ENCODE measurements at places on chromosomes 7 and 10. TPM values are rescaled to one million over a fixed set of nuclear protein-coding genes. Genes with fewer than 3 reads are reported as not detected.

- no peak for DNase-seq
Observed at GRCh38 chr10:111079241-111079760, 2.5 kb downstream of the ADRA2A start.

DNA sequence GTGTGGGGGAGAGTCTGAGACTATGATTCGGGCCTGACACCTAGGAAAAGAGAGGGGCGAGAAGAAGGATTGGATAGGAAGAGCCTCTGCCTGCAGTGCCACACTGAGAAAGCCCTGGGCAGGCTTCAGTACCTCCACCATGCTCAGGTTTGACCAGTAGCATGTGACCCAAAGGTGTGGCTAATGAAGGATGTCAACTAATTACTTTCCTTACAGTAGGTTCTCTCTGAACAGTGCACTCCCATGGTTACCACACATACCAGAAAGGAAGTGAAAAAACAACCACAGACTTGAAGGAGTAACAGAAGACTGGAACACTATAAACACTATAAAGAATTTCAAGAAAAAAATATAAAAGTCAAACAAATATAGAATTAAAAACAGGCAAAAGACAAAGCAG lies 46.2 kb downstream of the SEM1 start:
- no peak for DNase-seq

DNA sequence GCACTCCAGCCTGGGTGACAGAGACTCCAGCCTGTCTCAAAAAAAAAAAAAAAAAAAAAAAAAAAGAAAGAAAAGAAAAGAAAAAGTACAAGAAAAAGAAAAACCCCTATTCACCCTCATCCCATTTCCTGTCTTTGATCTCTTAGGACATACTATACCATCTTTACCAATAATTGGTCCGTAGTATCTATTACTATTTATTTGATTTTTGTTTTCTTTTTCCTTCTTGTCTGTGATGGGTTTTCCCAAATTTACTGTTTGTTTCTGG lies 41.6 kb downstream of the PDIA4 start:
- no peak for DNase-seq

DNA sequence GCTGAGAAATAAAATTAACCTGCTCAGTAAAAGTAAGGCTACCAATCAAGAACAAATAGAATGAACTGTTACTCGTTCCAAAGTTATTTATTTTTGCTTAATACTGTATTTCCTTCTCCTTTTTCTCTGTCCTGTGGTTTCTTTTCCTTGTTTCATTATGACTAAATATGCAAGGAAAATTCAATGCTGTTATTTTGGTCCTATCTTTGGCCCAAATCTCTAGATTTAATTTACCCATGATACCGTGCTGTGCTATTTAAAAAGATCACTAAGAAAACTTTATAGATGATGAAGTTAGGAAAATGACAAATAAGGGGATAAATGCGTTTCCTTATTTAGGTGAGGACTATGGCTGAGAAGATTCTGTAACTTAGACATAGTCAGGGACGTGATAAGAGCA lies 45.3 kb upstream of the FAM133B start:
- no peak for DNase-seq

- no peak for DNase-seq
Observed at GRCh38 chr7:134546955-134547354, 2.0 kb upstream of the AKR1B15 start.

DNA sequence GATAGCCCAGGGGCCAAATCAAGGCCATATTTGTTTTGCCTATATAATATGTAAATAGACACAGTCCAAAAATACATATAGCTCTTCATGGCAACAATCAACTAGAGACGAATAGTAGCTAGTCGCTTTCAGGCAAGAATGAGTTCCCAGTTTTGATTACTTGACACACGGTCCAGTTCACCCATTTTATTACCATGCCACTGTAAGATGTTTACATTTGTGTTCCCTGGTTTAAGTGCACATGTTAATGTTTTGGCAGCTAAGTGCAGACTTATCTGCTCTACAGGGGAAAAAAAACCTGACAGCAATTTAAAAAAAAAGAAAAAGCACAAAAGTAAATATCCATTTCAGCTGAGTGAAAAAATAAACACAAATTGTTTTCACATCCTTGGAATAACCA lies 213.1 kb downstream of the TPK1 start:
- DNase-seq, result no peak

DNA sequence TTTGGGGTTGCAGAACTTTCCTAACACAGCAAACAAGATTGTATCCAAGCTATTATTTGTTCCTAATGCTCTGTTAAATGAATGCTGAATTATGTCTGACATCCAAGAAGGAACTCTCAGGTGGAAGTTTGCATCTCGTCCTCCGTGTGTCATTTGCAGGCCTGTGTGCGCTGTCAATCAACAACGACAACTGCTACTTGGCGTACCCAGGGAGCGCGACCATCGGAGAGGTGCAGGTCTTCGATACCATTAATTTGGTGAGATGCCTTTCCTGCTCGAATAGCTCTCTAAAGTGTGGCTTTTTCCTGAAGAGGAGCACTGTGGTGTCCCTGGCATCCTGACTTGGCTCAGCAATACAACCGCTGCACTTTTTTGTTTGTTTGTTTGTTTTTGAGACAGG lies 26.9 kb downstream of the WIPI2 start:
- no peak for DNase-seq

- DNase-seq, result no peak
Observed at GRCh38 chr7:98509836-98510235, 107.2 kb upstream of the NPTX2 start.

- DNase-seq, result no peak
Observed at GRCh38 chr10:48611133-48611532, 6.3 kb upstream of the ARHGAP22 start.

- no peak for DNase-seq
Observed at GRCh38 chr10:120115959-120116358, 223.4 kb downstream of the SEC23IP start.

- no peak for DNase-seq
Observed at GRCh38 chr7:107593025-107593410, 13.0 kb downstream of the BCAP29 start.

DNA sequence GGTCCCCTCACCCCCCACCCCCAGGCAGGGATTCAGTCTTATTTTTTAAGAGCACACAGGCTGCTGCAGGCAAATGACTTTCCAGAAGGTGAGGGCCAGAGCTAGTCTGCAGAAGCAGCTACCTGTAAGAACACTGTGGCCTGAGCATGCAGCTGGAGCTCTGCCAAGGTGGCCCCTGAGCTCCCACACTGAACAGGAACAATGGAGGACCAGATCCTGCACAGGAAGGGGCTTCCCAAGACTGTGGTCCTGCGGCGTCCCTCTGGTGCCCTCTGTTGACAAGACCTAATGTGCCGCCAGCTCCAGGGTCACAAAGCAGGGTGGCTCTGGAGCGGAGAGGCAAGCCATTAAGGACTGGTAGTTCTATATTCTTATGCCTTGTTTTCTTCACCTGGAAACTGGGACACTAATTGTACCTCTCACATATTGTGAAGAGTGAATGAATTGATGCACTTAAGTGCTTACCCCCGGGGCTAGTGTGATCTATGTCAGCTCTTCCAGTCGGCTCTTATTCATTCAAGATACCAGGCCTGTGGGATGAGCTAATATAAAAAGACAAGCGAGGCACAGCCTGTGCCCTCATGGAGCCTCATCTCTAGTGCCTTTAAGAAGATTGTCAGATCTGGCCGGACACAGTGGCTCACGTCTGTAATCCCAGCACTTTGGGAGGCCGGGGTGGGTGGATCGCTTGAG lies 8.0 kb upstream of the BEND7 start:
- peak; percentile 51 for DNase-seq

OR2A1 gene
- not detected for total RNA-seq

IKZF5 gene
- 7.5 TPM for total RNA-seq

TES gene
- total RNA-seq, result 116 TPM
